ENCODE measurements at places on chromosomes 7 and 10.

DNA sequence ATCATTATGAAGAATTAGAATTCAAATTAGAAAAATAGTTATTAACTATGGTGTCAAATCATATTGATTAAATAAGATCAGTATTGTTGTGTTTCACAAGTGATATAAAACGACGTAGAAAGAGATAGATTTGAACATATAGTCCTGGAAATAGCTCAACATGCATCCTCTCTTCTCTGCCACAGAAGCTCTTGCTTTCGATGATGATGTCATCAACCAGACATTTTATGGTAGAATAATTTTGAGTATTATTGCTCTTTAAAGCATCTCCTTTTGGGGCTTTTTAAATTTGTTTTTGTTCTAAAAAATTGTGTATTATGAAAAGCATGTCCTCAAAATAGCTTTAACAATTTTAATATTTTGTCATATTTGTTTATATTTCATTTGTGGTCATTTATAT is 95.0 kb downstream of the DGKB start:
- DNase-seq = no peak

GRCh38 chr7:158228986-158229385 is 358.6 kb downstream of the PTPRN2 start:
- DNase-seq = no peak

DNA sequence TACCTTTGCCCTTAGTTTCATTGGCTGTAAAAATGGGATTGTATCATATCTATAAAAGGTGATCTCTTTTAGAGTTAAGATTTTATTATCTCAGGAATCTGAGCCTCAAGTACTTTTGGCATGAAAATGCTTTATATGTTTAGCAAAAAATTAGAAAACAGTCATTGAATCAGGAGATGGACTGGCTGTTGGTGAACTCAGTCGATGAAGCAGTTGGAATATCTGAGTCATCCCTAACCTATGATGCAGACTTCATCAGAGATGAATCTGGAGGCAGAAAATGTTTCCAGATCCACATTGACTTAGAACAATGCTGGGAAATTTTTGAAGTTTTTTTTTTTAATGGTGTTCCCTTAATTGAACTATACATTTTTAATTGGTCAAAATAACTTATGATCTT is 228.5 kb downstream of the SLC25A13 start:
- DNase-seq = no peak

DNA sequence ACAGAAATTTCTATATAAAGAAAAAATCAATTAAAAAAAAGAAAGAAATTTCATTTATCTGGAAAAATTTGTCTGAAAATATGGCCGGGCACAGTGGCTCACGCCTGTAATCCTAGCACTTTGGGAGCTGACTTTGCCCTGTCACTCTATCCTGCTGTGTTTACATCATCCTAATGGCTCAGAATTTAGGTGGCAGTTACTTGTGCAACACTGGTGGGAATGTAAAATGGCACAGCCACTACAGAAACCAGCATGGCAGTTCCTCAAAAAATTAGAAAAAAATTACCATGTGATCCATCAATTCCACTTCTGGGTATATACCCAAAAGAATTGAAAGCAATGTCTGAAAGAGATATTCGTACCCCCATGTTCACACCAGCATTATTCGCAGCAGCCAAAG is 405.2 kb upstream of the AUTS2 start:
- DNase-seq = no peak

DNA sequence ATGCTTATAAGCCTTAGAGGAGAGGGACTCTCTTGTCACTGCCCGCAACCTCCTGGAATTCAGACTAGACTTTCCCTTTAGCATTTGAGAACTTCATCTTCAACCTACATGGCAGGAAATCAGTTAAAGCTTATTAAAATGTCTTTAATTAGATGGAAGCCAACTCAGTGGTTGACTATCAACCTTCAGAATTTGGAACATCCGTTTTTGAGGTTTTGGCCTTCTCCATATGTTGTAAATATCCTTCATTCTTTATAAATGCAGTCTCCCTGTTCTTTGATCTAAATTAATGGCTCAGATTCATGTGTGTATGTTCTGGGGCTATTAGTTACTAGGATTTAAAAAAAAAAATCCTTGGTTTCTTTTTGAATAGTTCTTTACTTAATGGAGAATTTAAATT is 85.0 kb downstream of the ANKRD61 start:
- no peak for DNase-seq

DNA sequence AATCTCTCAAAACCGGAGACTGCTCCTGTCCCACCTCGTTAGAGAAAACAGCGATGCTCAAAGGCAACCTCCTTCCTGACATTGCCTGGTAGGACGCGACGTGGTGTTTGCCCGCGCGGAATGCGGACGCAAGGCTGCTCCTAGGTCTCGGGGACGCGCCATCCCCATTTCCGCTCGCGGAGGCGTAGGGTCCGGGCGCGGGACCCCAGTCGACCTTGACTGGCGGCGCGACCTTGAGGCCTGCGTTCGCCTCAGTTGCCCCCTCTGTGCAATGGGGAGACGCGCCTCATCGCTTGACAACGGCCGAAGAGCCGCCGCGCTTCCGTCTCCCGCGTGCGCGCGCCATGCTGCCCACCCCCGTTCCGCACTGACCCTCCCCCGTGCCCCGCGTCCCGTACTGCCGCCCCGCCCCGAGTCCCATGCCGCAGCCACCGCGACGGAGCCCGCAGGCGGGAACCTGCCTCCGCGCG is 412 bp upstream of the PPIA start:
- no peak for DNase-seq

- no peak for DNase-seq
Measured at GRCh38 chr10:69769395-69769992, 32.2 kb upstream of the COL13A1 start.

DNA sequence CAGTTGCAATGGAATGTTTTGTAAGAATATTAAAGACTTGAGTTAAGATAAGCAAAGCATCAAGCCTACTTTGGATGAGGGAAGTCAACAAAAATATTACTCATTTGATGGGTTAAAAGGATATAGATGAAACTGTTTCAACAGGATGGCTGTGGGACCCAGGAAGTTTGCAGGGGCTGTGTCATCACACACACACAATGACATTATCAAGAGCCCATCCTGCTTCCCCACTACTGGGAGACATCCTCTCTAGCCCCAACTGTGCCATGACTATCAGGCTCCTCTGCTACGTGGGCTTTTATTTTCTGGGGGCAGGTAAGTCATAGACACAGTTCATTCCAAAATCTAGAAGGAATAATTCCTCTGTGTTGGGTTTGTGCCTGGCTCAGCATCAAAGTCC is 78.8 kb upstream of the PRSS1 start:
- no peak for DNase-seq

DNA sequence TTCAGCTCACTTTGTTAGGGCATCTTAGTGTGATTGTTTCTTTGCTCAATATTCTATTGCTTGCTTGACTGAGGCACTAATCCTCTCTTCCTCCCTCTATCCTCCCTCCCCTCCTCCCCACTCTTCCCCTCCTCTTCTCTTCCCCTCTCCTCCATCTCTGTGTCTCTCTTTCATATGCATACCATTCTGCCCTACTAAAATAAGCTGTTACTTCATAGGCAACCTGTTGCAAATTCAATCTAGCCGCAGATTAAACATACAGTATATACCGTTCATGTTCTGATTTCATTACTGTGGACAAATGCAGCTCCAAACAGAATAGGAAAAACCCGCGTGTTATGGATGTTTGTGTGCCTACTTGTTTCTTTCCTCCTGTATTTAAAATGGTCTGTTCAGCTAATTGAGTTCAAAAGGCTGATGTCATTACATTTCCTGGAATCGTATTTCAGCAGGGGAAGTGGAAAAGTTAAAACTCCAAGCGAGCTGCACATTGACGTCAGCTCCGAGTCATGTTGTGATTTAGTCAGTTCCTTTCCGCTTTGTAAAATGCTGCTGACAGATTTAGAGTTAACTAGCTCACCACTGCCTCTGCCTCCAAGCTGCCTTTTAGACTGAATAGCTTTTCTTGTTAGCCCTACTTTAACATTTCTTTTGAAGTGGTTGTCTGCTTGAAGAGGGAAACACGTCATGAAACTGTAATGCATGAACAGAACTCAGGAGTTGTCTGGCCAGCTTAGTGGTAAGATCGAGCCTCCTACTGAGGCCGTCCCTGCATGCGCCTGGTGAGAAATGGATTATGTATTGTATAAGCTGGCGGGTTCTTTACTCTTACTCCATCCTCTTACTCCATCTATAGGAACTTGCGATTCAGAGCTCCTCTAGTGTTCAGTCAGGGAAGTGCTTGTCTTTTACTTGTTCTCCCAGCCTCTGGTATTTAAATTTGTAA is 69.0 kb downstream of the CREM start:
- peak; percentile 51 for DNase-seq

DNA sequence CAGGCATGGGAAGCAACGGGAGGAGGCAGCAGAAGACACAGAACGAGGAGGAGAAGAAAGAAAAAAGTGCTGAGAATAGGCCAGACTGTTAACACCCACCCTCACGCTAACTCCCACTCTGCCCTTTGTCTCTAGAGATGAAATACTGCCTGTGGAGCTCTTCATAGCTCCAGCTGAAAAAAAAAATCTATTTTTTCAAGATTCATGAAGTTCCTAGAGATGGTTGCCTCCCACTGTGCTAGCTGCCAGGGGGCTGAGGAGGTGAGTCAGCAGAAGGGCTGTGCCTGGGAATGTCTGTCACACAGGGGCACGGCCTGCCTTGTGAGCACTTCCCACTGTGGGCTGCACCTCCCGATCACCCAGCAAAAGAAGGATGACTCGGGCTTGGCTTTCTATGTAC is 144.5 kb downstream of the RNF216 start:
- DNase-seq = no peak

GRCh38 chr10:35959252-35959651 is 317.2 kb upstream of the FZD8 start:
- no peak for DNase-seq

GRCh38 chr7:80699721-80700256 is 61.3 kb downstream of the CD36 start:
- no peak for DNase-seq

DNA sequence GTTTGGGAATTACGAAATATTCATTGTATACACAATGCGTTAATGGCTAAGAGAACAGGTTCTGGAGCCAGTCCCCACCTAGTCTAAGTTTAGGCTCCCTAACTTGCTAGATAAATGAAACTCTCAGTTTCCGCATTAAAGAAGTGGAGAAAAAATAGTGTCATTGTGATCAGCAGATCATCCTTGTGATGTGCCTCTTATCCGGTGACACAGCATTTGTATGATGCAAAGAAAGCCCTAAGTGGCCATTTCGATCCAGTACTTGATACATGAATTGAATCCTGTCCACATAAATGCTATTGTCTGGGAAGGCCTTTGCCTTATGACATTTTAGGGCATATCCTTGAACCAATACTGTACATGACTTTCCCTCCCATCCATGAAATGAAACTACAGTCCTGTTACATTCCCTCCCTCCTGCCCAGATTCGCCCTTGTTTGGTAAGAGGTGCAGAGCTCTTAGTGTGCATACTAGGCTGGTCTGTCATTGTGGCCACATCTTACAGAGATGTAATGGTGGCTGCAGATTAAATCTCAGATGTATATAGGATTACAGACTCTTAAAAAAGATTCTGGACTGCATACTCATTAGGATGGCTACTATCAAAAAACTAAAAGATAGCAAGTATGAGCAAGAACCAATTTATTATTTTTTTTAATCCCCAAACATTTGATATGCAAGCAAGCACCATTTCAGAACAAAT is 80.9 kb downstream of the LRRC4 start:
- no peak for DNase-seq

DNA sequence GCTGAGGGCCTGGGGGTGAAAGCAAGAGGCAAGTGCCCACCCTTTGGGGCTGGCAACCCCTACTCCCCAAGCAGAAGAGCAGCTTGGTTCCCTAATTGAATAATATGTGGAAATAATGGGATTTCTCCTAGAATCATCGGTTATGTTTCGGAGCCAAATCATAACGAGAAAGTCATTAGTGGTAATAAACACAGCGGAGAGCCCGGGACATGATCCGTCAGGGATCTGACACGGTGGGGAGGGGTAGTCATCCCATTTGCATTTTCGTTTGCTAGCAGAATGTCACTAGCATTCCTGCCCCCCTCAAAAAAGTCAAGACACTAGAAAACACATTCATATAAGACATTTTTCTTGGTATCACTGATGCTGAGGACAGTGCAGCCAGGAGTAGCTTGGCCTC is 140.4 kb downstream of the CDH23 start:
- no peak for DNase-seq

GRCh38 chr10:119254335-119254734 is 47.0 kb downstream of the GRK5 start:
- no peak for DNase-seq

DNA sequence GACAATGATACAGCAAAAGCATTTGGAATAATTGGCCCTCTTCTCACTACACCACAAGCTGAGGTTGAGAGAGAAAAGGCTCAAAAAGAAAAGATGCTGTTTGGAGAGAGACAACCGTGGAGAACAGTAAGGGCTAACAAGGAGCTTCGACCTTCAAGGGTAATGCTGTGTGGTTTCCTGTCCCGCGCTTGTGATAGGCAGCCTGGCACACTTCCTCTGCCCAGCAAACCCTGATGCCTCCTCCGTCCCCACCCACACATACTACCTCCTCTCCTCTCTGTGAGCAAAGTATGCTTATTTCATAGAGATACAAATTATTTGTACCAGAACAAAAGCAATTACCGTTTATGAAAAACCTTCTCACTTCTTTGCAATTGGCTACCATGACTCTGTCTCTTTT is 755.4 kb downstream of the KCNMA1 start:
- DNase-seq = no peak

DNA sequence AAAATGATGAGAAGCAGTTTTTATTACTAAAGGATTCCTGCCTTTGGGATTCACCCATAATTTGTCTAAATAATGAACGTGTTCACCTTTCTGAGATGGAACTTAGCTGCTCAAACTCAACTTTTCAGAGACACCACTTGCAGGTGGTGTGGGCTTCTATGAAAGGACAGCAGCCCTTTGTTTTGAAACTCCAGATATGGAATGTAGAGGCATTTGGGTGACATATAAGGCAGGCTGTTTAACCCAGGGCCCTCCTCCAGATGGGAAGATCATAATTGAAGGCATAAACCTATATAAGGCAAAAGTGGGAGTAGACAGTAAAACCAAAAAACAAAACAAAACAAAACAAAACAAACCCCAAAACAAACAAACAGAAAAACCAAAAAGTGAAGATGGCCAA is 11.9 kb upstream of the HUS1 start:
- no peak for DNase-seq

GRCh38 chr7:47973739-47974138 is 5.7 kb downstream of the HUS1 start:
- no peak for DNase-seq

- DNase-seq = peak; percentile 35
Measured at GRCh38 chr7:123624527-123625183, 23.0 kb downstream of the ASB15 start.
